Esophagus squamous epithelium (tissue), 5 donors: ENCODE measurements at places on chromosomes 5 and 9.

DNA sequence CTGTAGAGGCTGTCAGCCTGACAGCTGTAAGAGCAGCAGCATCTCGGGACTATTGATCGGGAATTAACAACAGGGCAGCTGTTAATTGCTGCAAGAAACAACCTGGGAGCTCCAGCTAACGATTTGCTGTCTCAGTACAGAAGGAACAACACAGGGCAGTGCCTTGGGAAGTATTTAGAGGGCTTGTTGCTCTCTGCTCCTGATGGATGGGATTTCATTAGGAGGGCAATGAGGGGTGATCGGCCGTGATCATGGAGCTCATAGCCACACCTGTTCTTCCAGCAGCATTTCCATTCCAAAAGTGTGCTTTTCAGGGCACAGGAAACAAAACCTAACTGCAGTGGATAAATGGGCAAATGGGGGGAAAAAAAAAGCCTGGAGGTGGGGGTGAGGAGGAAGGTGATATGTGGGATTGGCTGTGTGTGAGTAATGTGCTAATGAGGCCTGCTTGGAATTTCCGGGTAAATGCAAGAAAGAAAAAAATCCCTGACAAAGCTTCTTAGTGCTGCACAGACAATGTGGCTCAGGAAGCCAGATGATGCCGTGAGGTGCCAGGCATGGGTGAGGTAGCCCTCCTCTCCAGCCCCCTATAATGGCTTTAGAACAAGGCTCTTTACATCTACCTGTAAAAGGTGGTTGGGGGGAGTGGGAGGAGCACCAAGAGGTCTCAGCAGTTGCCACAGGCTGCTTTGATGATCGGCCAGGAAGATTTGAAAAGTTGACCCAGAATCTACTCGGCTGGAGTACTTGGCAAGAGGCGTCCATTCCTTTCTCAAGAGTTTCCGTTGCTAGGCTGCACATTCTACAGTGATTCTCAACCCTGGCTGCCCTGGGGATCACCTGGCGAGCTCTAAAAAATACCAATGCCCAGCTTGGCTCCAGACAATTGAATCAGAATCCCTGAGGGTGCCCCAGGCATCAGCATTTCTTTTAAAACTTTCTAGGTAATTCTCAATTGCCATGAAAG is 139.5 kb upstream of the KLF9 start:
- H3K4me1 ChIP-seq, result peaks cover 17% of the 10 kb centered on the region
- no peak overlapping the region for H3K27ac ChIP-seq
- H3K36me3 ChIP-seq, result no peaks in the 10 kb centered on the region
- H3K27me3 ChIP-seq, result no peaks in the 10 kb centered on the region

DNA sequence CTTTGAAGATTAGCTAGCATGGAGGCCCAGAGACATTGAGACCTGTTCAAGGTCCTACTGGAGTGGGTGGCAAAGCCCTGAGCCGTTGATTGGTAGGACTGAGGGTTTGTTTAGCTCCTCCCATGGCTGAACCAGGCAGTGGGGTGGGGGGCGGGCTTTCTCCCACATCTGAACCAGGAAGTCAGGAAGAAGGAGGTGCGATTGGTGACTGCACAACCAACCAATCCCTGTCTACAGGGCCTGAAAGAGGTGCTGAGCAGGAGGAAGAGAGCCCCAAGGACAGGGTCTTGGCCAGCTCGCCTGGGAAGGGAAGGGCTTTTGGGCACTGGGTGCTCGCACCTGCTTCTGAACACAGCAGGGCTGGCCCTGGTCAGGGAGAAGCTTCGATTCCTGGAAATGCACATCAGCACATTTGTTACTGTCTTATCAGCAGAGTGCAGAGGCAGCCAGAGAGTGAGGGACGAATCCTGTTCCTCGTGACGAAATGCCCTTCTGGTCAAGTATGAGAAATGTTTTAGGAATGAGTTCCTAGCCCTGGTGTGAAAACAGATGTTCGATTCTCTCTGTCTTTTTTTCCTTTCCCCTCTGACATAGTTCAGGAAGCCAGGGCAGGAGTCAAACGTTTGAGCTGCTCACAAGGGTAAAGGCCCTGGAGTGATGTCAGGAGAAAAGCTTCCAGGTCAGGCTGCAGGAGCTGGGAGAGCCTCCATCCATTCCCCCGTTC is 294.8 kb upstream of the KLF4 start:
- H3K27ac ChIP-seq, result no peak overlapping the region
- no peaks in the 10 kb centered on the region for H3K4me1 ChIP-seq
- H3K4me3 ChIP-seq, result no peak overlapping the region
- DNase-seq, result no peak
- H3K27me3 ChIP-seq, result no peaks in the 10 kb centered on the region

- no peak overlapping the region for H3K4me3 ChIP-seq
- H3K36me3 ChIP-seq, result no peaks in the 10 kb centered on the region
- H3K27me3 ChIP-seq, result no peaks in the 10 kb centered on the region
Observed at GRCh38 chr5:160450164-160450932, 28.7 kb downstream of the PTTG1 start.

DNA sequence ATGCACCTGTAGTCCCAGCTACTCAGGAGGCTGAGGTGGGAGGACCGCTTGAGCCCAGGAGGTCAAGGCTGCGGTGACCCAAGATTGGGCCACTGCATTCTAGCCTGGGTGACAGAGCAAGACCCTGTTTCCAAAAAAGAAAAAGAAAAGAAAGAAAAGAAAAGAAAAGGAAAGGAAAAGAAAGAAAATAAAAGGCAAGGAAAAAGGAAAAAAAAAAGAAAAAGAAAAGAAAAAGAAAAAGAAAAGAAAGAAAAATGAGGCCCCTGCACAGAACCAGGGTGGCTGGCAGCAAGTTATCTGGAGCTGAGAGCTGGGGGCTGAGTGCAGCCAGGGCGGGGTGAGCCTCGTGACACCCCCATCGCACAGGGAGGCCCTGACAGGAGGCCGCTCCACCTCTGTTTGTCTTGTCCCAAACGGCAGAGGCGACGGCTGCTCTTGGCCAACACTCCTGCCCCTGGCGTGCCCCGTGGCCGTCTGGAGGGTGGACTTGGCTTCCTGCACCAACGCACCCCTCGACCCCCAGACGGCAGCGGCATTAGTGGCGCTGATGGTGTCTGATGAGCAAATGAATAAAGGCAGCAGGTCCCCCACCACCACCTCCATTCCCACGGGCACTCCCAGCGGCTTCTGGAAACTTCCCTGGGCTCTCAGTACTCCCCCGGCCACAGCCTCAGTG is 16.7 kb downstream of the EXD3 start:
- DNase-seq, result no peak
- H3K36me3 ChIP-seq, result no peaks in the 10 kb centered on the region
- H3K27me3 ChIP-seq, result peaks cover 5% of the 10 kb centered on the region

DNA sequence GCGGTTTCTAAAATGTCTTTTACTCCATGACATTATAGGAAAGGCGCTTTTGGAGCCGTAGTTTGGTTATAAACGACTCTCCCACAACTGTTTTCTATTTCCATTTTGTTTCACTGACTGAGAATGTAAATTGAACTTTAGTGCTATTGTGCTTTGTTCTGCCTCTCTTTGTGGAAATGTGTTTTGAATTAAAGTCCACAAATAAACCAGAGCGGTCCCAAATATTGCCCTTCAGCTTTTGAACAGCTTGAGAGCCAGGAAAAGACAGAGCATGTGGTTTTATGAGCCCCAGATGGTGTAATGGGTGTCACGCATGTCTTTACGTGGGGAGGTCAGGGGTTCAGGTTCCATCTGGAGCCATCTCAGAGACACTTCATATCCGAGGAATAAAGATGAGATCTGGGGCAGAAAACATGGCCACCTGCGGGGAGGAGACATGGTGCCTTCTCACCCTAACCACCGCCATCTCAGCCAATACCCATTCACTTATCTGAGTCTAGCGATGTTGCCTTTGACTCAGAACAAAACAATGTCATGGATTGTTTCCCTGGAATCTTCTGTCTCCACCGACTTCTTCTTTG is 42.5 kb upstream of the ROR2 start:
- H3K4me1 ChIP-seq, result no peaks in the 10 kb centered on the region
- H3K36me3 ChIP-seq, result no peaks in the 10 kb centered on the region
- no peak overlapping the region for H3K4me3 ChIP-seq
- no peak overlapping the region for H3K27ac ChIP-seq

- no peak overlapping the region for H3K4me3 ChIP-seq
Observed at GRCh38 chr9:116370556-116370955, 217.0 kb downstream of the PAPPA start.

DNA sequence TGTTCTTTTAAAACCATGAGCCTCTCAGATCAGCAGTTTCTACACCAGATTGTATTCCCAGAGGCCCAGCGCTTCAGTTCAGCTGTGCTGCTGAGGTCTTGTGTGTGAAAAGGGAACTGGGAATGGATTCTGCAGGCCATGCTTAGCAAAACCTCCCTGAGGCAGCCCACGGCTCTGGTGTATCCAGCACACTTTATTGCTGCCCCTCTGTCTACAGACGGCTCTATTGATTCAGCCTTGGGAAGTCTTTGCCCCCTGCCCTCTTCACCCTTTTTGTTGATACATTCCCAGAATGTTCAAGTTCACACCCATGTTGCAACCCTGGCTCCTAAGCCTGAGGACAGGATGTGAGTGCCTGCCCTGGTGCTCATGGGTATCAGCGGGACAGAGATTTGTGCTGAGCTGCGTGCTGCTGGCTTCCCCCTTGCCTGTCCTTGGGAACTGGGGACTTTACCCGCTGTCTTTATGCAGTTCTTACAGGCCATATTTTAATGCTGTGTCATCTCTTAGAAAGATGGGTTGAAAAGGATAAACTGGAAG is 37.3 kb downstream of the ARHGAP26 start:
- no peaks in the 10 kb centered on the region for H3K36me3 ChIP-seq
- no peak overlapping the region for H3K4me3 ChIP-seq
- no peaks in the 10 kb centered on the region for H3K27me3 ChIP-seq
- H3K27ac ChIP-seq, result no peak overlapping the region
- DNase-seq, result no peak

- no peaks in the 10 kb centered on the region for H3K4me1 ChIP-seq
- H3K27me3 ChIP-seq, result no peaks in the 10 kb centered on the region
- H3K4me3 ChIP-seq, result no peak overlapping the region
- H3K27ac ChIP-seq, result no peak overlapping the region
- H3K36me3 ChIP-seq, result peaks cover 15% of the 10 kb centered on the region
Observed at GRCh38 chr5:138938526-138938925, 63.4 kb upstream of the LRRTM2 start.

GRCh38 chr5:150357326-150358260 is at the start of gene TCOF1:
Gene TCOF1, plus strand, starts transcription at chr5:150357697. Its CDS starts 50 bp downstream, at chr5:150357747.
- H3K4me1 ChIP-seq, result peaks cover 27% of the 10 kb centered on the region
- H3K4me3 ChIP-seq, result peak within 1 kb of the TSS; percentile 77
- H3K27me3 ChIP-seq, result no peaks in the 10 kb centered on the region
- H3K27ac ChIP-seq, result peak within 1 kb of the TSS; percentile 67
- DNase-seq, result peak; percentile 91

DNA sequence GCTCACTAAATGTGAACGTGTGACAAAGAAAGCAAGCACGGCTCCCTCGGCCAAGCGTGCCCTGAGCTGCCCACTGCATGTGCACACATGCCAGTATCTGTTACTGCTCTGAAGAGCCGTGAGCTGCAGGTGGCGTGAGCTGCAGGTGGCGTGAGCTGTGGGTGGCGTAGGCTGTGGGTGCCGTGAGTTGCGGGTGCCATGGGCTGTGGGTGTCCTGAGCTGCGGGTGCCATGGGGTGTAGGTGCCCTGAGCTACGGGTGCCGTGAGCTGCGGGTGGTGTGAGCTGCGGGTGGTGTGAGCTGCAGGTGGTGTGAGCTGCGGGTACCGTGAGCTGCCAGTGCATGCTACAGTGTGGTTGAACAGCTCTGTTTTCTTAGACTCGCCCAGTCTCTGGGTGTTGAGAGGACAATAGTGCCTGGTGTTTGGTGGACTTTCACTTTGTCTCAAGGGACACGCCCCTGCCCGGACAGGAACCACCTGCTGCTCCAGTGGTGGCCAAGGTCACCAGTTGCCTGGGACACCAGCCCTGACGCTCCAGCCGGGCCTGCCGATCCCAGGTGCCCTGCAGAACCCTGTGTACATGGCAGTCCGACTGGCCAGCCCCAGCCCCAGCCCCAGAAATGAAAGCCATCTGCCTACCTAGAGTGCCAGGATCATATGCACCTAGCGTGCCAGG is 6.7 kb downstream of the CCDC187 start:
- H3K27me3 ChIP-seq, result no peaks in the 10 kb centered on the region
- H3K4me1 ChIP-seq, result no peaks in the 10 kb centered on the region
- DNase-seq, result no peak
- H3K4me3 ChIP-seq, result no peak overlapping the region

GRCh38 chr9:35001285-35001677 is 11.7 kb downstream of the DNAJB5 start:
- H3K4me1 ChIP-seq, result no peaks in the 10 kb centered on the region
- no peak overlapping the region for H3K4me3 ChIP-seq
- peak overlapping the region; percentile 18 for H3K27ac ChIP-seq
- H3K36me3 ChIP-seq, result no peaks in the 10 kb centered on the region

DNA sequence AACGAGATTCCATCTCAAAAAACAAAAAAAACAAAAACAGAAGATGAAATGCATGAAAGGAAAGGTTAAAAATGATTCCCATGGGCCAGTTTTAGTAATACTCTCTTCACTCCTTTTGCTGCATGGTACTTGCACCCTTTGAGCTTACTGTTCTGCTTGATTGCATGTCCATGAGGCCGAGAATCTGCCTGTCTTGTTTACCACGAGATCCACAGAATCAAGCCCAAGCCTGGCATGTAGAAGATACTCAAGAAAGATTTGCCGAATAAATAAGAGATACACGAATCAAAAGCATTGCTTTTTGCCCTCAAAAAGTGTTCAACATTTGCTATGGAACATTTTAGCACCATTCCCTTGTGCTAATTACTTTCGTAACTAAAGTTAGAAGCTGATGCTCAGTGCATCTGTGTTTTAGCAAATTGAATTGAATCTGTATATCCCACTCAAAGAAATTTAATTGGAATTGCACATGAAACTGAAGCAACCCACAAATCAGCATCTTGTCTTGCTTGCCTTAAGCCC is 1.1 kb downstream of the FAXDC2 start:
- no peak for DNase-seq
- no peak overlapping the region for H3K27ac ChIP-seq
- H3K4me3 ChIP-seq, result no peak overlapping the region
- H3K36me3 ChIP-seq, result no peaks in the 10 kb centered on the region

DNA sequence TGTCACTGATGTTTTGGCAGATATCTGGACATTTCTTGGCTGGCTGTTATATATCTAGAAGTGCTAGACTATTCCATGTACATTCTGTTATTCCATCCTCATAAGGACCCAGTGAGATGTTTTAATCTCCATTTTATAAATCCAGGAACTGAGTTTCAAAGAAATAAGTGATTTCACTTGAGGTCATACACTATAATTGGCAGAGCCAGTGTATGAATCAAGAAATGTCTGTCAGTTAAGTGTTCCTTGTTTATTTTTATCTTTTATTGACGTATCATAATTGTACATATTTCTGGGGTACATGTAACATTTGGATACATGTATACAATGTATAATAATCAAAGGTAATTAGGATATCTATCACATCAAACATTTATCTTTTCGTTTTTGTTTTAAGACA is 338.3 kb upstream of the KLF4 start:
- no peaks in the 10 kb centered on the region for H3K36me3 ChIP-seq
- H3K27me3 ChIP-seq, result no peaks in the 10 kb centered on the region
- no peak for DNase-seq

DNA sequence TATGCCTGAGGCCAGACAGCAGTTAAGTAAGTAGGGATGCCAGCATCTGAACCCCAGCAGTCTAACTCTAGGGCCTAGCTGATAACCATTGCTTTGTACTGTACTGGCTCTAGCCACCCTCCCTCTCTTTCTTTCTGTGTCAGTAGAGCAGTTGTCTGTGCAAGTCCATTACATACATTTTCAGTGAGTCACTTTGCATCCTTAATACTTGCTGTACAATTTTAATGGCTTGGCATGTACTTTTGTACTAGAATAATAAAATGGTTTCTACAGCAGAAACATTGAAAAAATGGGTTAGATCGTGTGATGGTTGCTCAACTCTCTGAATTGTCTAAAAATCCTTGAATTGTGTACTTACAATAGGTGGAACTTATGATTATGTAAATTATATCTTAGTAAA is 1.5 kb upstream of the TTC39B start:
- H3K27ac ChIP-seq, result no peak overlapping the region
- no peaks in the 10 kb centered on the region for H3K36me3 ChIP-seq
- no peaks in the 10 kb centered on the region for H3K27me3 ChIP-seq
- peaks cover 15% of the 10 kb centered on the region for H3K4me1 ChIP-seq
- DNase-seq, result no peak
